ENCODE measurements at places on chromosomes 7 and 10. TPM values are rescaled to one million over a fixed set of nuclear protein-coding genes. Genes with fewer than 3 reads are reported as not detected.

- peak; percentile 30 for DNase-seq
Measured at GRCh38 chr10:110495731-110496552, 1.8 kb upstream of the DUSP5 start.

GRCh38 chr7:99672573-99672972 is 7.2 kb downstream of the CYP3A5 start:
- no peak for DNase-seq

- no peak for DNase-seq
Measured at GRCh38 chr7:22445140-22445743, 54.7 kb downstream of the STEAP1B start.

DNA sequence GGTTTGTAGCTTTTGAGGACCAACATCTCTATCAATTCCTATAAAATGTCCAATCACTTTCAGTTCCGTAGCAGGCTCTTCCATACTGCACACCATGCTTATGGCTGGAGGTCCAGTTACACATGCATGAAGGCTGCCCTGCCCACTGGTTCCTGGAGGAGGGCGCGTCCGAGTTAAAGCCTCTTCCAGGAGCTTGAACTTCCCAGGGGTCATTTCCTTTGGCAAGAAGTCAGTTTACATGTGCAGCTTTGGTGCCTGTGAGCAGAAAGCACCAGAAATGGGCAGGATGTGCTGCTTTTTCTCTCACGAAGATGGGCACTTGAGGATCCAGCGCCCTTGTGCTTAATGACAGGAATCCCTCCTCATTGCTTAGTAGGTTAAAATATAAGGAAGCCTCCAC is 17.6 kb upstream of the PHYH start:
- DNase-seq = no peak

- DNase-seq = no peak
Measured at GRCh38 chr7:34282271-34282670, 375.7 kb upstream of the NPSR1 start.

GRCh38 chr10:56551037-56551436 is 190.0 kb upstream of the ZWINT start:
- DNase-seq = no peak

Gene PMS2
- 8.5 TPM for total RNA-seq

Gene NUTM2B
- 1.3 TPM for total RNA-seq

DNA sequence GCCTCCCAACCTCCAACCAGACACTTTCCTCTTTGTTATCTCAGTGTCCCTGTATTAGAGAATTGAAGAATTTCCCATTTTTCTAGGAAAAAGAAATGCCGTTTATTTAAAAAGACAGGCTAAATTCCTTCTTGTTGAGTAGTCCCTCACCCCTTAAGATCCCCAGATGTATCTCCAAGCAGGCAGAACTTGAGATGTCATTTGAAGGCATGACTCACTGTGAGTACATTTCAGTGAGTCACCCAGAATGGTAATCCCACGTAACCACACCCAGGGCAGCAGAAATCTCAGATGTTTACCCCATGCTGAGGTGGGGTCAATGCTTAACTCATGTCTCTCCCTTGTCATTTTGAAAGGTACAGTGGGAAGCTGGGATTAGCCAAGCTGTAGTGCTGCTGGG is 4.4 kb downstream of the ZNF655 start:
- DNase-seq = peak; percentile 29

Gene PGAM2
- 1.1 TPM for total RNA-seq

- no peak for DNase-seq
Measured at GRCh38 chr7:77200542-77200941, 923 bp upstream of the FGL2 start.

DNA sequence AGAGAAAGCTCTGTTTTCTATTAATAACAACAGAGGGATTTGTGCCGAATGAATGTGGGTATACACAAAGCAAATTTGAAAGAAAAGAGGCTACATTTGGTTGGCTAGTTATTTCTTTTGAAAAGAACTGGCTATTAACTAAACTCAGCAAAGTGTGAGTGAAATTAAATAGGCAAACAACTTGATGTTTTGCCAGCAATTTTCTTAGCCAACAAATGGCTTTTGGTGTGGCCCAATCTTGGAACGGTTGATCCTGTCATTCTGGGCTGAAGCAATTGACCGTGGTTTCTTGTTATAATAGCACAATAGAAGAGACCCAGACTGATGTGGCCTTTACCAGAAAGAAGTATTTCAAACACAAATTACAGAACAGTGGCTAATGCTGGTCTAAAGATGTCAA is 898.6 kb downstream of the KCNMA1 start:
- no peak for DNase-seq

DNA sequence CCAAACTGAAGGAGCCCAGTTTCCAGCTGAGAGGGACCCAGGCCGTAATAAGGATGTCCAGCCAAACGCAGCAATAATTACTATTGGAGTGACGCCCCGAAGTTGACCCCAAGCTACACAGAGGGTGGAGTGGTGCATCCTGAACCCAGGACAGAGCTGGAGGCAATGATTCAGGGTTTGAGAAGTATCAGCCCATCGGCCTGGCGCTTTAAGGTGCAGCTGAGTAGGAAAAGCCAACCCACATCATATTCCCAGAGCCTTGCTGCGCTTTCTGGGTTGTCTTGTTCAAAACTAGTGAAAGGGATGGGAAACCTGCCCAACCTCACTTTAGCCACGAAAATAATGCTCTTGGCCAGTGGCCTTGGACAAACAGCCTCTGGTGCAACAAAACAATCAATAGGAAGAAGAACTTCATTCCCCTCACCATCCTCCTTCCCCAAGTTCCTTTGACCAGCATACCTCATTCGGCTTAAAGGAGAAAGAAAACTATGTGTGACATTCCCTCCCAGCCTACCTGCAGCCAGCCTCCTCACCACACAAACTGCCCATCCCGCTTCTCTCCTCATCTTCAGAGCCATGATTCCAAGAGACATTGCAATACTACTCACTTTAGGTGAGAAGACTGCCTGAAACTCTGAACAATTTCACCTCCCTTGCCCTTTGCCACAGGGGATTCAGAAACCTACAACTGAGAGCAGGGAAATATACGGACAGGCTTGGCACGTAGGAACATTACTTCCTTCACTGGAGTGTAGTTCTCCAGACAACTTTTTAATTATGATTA is 217.2 kb upstream of the MKLN1 start:
- no peak for DNase-seq

DNA sequence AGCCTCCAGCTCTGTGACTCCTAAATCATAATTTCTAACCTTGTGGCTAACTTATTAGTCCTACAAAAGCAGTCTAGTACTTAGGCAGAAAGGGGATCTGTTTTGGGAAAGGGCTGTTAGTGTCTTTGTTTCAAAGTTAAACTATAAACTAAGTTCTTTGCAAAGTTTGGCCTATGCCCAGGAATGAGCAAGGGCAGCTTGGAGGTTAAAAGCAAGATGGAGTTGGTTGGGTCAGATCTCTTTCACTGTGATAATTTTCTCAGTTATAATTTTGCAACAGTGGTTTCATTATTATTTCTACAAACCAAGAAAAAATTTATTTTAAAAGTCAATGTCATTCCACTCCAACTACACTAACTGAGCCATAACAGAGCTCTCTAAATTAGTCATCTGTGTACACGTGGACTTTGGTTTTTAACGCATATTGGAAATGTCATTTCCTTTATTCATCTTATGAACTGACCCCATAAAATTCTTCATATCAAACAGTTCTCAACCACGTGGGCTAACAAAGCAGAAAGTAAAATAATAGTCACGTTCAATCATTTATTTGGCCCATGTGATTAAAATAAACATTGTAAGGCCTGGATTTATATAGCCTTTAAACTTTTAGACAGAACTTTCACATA is 143.2 kb upstream of the C7orf33 start:
- DNase-seq = no peak

DNA sequence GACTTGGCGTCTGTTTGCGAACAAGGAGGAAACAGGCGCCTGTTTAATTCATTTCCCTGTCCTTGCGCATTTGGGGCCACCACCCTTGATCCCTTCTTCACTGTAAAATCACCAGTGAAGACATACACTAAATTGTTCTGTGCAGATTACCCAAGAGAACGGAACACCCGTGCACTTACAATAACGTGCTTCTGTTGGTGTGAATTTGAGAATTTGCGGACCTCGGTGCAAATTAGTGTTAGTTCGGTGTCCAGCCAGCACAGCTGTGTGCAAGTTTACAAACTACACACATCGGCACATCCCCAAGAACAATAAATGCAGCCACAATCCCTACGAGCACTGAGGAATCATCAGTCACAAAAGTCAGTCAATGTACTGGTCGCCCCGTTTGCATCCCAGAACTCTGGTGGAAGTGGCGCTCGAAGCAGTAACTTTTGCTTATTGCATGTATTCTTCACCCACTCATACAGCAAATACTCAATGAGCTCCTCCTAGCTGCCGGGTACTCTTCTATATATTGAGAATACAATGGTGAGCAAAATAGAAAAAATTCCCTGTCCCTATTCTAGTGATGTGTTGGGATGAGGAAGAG is 786 bp upstream of the CNOT4 start:
- DNase-seq = no peak

GRCh38 chr7:51727441-51727840 is 410.8 kb upstream of the COBL start:
- DNase-seq = no peak

DNA sequence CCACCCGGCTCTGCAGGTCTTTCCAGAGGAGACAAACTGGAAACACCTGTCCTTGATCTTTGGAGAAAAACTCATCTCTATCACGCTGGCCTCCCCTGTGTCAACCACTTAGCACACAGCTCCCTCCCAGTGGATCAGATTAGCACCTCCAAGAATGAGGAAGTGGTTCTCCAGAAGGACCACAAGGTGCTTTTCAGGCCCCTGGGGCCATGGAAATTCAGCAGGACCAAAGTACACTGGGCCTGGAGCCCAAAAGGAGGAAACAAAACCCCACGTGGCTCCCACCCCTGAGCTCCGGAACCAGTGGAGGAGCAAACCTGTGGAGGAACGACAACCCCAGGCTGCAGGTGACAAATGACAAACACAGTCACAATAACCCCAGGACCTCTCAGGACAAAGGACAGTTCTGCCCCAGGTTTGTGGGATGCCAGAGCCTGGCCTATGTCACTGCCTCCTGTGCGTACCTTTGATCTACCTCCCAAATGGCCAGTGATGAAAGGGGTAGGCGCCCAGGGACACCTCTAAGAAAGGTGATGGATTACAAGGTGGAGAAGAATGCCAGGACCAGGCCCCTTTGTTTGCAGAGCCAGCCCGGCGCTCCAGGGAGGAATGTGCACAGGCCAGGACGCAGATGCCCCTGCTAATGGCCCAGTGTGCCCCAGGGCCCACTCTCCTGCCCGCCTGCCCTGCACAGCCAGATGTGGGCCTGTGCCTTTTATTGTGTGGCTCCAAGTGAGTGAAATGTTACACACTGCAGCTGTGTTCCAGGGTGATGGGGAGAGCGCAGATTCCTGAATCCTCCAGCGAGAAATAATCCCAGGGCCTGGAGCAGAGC is 5.7 kb downstream of the TNS3 start:
- no peak for DNase-seq

Gene CCL24
- not detected for total RNA-seq

DNA sequence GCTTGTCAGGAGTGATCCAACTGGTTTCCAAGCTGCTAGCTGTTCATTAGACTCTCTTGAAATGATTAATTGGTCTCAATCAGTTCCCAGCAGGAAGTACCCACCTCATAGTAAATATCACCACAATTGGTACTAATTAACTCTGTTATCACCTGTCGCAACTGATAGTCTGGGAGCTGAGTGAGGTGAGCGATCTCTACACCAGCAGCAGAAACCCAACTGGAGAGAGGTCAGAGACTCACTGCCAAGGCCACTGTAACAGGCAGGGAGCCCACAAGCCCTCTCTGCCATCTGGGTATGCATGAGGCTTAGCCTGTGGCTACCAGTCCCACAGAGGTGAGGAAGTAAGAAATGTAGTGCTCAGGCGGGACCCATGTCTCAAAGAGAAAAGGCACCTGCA is 245.5 kb downstream of the DYNC1I1 start:
- DNase-seq = no peak

Gene NPFFR1
- not detected for total RNA-seq

DNA sequence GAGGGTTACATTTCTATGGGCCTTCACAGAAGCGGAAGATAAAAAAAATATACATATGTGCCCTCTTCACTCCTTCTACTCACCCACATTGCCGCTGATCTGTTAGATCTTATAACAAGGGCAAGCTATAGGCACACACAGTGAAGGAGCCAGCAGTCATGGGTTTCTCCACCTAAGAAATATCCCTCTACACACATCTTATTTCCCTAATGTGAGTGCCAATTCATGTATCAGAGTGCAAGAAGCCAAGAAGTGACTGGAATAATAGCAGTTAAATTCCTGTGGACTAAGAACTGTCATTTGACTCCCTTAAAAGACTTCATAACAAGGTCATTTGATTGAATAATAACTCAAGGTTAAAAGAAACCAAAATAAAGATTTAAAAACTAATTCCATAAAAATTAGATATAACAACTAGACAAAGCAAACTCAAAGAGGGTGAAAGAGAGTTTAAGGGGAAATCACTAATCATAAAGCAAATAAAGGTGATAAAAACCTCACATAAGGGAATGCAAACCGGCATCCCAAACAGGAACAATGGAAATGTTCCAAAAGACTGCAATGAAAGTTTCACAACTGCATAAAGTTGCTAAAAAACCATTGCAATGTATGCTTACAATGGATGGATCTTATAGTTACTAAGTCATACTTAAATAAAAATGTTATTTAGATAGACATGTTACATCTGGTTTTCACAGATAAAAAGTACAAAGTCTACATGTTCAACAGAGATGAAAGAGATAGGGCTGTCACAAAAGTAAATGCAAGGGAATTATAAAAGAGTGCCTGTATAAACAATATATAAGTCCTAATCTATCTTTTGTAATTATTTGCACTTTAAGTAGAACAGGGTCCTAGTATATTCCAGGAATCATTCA is 42.8 kb downstream of the ARHGAP21 start:
- no peak for DNase-seq

GRCh38 chr10:93376372-93377293 is 105.5 kb downstream of the MYOF start:
- no peak for DNase-seq

- DNase-seq = no peak
Measured at GRCh38 chr7:141700848-141701371, 1.1 kb downstream of the DENND11 start.

DNA sequence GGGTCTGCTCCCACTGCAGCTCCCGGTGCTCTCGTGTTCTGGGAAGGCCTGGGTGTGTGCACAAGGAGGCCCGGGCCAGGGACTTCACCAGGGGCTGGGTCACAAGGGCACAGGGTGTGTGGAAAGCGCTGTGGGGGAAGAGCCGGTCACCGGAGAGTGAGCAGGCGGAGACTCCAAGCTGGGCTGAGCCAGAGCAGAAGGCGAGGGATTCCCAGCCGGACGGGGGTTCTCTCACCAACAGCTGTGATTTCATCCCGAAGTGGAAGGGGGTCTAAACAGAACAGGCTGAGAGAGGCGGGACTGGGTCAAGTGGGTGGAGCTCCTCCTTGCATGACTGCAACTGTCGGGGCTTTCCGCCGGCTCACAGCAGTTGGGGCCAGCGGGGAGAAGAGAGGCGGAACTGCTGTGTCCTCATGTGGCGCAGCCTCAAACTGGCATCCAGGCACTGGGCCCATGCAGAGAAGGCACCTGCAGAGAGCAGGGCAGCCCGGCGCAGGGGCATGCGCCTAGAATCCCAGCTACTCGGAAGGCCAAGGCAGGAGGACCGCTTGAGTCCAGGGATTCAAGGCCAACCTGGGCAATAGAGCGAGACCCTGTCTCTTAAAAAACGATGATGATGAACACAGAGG is 7.6 kb upstream of the ORAI2 start:
- peak; percentile 88 for DNase-seq

- no peak for DNase-seq
Measured at GRCh38 chr10:123000155-123000554, 8.4 kb downstream of the IKZF5 start.

Gene CD36
- total RNA-seq = not detected
